Esophagus mucosa (tissue), 1 donor: ENCODE measurements at places on chromosomes 5 and 9. TPM values are rescaled to one million over a fixed set of nuclear protein-coding genes. Genes with fewer than 3 reads are reported as not detected.

- no peak for ATAC-seq
These were observed 11.2 kb downstream of the HMGCR start for GRCh38 chr5:75348241-75348640.

GRCh38 chr5:78504704-78505677, 143.6 kb downstream of the LHFPL2 start:
- ATAC-seq = peak; percentile 93

- no peak for ATAC-seq
These were observed 138.9 kb downstream of the KCNN2 start for GRCh38 chr5:114500756-114501155.

DNA sequence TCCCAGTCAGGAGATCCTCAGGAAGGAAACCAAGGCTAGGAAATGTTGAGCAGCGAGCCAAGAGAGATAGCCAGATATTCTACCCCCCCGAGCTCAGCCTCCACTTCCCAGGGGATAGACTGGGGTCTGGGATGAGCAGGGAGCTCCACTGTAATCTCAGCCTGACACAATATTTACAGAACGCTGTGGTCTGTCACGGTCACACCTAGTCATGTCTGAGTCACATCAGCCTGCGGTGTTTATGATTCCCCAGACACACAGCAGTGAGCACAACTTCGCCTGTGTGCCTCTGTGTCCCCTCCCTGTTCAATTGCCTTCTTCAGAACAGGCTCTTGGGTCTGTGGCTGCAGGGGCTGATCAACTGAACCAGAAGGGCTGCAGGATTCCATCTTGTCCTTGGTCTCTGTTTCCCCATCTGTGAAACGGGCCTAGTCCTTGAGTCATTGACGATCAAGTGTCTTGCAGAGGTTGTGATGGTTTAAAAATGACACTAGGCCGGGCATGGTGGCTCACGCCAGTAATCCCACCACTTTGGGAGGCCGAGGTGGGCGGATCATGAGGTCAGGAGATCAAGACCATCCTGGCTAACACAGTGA, 8.6 kb upstream of the PRRX2 start:
- peak; percentile 88 for ATAC-seq

GRCh38 chr5:128081111-128081851, 2.3 kb upstream of the SLC12A2 start:
- no peak for ATAC-seq

DNA sequence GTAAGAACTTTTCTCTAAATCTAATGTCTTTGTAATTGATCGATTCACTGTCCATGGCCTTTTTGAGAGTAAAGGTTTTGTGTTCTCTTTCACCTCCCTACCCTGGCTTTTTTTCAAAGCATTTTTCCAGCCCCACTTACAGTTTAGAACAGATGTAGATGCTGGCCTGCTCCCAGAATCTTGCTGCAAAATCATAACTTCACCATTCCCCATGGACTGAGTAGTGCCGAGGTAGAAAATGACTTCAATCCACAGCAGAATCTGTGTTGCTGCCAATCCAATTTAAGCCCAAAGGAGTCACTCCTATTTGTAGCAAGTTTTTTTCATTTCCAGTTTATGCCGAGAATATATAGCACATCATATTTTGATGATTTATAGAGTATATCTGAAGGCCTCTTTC, 46.5 kb upstream of the CEMIP2 start:
- ATAC-seq = no peak

DNA sequence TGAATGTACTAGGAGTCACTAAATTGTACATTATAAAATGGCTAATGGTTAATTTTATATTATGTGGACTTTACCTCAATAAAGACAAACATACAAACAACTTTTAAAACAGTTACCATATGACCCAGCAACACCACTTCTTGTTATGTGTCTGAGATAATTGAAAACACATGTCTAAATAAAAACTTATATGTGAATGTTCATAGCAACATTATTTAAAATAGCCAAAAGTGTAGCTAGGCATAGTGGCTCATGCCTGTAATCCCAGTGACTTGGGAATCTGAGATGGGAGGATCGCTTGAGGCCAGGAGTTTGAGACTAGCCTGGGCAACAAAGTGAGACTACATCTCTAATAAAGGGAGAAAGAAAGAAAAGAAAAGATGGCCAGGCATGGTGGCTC, 22.9 kb downstream of the SLC35A4 start:
- no peak for ATAC-seq

DNA sequence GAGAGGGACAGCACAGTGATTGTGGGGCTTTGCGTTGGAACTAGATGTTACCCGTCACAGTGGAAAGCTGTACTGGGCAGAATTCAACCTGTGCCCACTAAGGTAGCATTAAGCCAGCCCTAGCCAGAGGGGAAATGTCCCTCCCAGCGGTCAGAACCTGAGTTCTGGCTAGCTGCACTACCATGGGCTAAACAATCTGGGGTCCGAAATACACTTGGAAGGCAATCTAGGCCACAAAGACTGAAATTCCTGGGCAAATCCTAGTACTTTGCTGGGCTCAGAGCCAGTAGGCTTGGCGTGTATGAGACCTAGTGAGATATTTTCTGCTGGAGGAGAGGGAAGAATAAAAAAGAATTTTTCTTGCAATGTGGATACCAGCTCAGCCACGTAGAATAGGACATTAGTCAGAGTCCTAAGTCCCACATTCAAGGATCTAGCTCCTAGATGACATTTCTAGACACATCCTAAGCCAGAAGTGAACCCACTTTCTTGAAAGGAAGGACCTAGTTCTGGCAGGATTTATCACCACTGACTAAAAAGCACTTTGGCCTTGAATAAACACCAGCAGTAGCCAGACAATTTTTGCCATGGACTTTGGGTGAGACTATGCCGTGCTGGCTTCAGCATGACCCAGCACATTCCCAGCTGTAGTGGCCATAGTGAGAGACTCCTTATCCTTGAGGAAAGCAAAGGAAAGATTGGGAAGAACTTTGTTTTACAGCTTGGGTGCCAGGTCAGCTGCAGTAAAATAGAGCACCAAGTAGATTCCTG, 618.0 kb downstream of the BRINP1 start:
- no peak for ATAC-seq

- no peak for ATAC-seq
These were observed 18.8 kb downstream of the RGS3 start for GRCh38 chr9:113482341-113482740.

GRCh38 chr9:131423171-131423581, 29.3 kb downstream of the PRRC2B start:
- peak; percentile 93 for ATAC-seq

- ATAC-seq = no peak
These were observed 32.8 kb upstream of the MCTP1 start for GRCh38 chr5:95317687-95318086.

- no peak for ATAC-seq
These were observed 177.2 kb downstream of the PCSK5 start for GRCh38 chr9:76067696-76068095.

- no peak for ATAC-seq
These were observed 231.4 kb downstream of the MARCHF11 start for GRCh38 chr5:15948190-15948589.

- no peak for ATAC-seq
These were observed 39.6 kb upstream of the ELL2 start for GRCh38 chr5:96001262-96001661.

DNA sequence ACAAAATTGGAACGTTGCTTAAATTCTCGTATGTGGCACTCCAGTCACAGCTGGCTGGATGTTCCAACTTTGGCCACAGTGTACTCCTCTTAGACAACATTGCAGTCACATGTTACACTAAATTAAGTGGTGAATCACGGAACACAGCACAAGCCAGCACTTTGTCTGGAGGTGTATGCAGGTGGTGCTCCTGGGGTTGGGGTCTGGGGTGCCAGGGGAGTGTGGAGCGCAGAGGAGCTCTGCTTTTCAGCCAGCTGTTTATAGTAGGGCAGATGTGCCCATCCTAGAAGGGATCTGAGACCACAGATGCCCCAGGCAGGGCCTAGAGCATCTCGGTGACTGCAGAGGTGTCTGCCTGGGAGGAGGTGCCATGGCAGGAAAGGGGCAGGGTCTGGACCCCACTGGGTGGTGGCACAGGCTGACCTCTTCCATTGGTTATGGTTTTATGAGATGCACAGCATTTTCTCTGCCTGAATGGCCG, 82.6 kb downstream of the WNK2 start:
- no peak for ATAC-seq

GRCh38 chr5:93438124-93438523, 142.9 kb downstream of the NR2F1-AS1 start:
- no peak for ATAC-seq

GRCh38 chr5:29878599-29878998, 1314.9 kb upstream of the CDH6 start:
- ATAC-seq = no peak

DNA sequence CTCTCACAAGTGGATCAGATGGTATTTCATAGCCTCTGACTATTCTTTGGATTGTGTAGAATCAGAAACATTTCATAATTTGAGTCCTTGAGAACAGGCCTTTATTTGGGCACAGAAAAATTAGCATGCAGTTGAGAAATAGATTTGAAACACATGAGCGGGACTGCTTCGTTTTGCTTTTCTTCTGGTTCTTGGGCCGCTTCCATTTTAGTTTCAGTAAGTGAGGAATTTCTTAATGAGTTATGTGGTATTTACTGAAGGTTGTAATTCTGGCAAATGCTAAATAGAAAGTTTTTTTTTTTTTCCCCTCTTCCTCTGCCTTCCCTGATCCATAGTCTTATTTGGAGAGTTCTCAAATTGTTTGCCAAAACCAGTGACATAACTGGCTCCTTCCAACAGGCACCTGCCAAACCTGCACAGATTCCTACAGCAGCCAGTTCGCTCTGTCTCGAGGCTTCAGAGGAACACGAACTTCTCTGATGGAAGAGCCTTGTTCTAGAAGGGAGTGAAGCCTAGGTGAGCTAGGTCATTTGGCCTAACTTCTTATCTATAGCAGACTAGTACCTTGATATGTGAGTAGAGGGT, 71.2 kb upstream of the SLC28A3 start:
- ATAC-seq = no peak

DNA sequence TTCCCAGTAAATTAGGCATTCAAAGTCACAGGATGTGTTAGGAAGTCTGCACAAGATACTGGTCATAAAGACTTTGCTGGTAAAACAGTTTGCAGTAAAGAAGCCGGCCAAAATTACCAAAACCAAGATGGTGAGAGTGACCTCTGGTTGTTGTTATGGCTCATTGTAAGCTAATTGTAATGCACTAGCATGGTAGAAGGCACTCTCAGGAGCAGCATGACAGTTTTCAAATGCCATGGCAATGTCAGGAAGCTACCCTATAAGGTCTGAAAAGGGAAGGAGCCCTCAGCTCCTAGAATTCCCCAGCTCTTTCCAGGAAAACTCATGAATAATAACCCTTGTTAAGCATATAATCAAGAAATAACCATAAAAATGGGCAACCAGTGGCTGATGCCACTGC, 64.3 kb upstream of the TNC start:
- ATAC-seq = no peak

- ATAC-seq = no peak
These were observed 1.3 kb downstream of the EIF4EBP3 start for GRCh38 chr5:140548791-140549190.

GRCh38 chr5:104299998-104300706, 737.6 kb upstream of the NUDT12 start:
- ATAC-seq = no peak

GRCh38 chr5:141850786-141851185, 27.4 kb downstream of the PCDH1 start:
- ATAC-seq = no peak

DNA sequence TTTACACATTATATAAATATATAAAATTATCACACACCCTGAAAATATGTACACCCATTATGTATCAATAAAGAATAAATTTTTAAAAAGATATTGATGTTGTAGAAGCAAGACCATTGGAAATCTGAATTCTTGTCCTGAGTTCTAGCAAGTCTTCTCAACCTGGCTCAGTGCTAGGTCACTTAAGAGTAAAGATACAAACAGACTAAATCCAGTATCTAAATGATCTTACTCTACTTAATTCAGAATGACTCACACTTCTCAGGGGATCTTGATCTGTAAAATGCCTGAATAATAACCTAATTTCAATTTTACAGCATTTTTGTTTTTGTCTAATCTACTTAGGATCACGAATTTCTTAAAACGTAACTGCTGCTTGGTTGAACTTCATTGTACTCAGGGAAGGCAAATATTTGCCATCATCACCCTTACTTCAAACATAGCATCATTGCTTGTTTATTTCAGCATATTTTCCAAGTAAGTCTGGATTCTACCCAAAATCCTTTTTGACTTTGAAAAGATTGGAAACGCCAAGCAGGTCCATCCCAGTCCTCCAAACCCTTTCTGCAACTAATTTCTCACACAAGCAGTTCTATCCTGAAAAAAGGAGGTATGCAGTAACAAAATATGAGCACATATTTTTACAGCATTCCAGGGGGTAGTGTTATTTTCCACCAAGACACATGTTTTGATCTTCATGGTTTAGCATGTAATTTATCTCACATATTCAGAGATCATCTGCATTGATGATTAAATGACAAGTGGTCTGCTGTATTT, 582.6 kb downstream of the PSAT1 start:
- ATAC-seq = no peak

DNA sequence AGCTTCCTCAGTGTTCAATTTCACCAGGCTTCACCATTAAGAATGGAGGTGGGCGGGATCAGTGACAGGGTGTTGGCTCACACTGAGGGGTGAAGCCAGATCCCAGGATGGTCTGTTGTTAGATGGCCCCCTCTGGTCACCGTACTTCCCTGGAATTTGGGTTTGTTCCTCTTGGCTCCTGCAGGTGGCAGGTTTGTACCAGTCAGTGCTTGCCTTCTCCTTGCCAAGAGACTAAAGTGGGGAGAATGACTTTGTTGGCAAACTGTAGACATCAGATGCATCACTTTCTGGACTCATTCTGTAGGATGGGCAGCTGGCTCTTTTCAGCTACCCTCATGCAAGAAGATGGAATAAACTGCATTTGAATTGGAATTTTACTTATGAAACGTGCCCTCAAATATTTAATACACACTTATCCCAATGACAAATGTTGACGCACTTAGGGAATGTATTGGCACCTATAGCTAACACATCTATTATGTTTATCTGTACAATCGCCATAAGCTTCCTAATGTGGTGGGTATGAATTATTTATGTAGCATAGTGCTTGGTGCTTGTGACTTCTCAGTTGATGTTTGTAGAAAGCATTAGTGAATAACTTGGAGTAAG, 31.4 kb upstream of the ANKRD55 start:
- ATAC-seq = peak; percentile 57

- no peak for ATAC-seq
These were observed 333.3 kb downstream of the ARRDC3 start for GRCh38 chr5:91049800-91050199.

C7 gene
- total RNA-seq = 8.4 TPM

ETF1 gene
- 125 TPM for total RNA-seq

SH3PXD2B gene
- 16.5 TPM for total RNA-seq

PCDHGA3 gene
- 0.76 TPM for total RNA-seq

FOXE1 gene
- 7.6 TPM for total RNA-seq

PKD2L2 gene
- total RNA-seq = not detected

NIM1K gene
- total RNA-seq = not detected

AMBP gene
- 0.44 TPM for total RNA-seq

ZNF367 gene
- 2.8 TPM for total RNA-seq

TMEM174 gene
- not detected for total RNA-seq

HSPB3 gene
- not detected for total RNA-seq

ZNF883 gene
- total RNA-seq = 1.0 TPM

PTGER4 gene
- 1.5 TPM for total RNA-seq
